ENCODE measurements at places on chromosomes 5 and 9. TPM values are rescaled to one million over a fixed set of nuclear protein-coding genes. Genes with fewer than 3 reads are reported as not detected.
A peak's percentile ranks its signal among the peaks of the same experiment; 100 is the strongest.

DNA sequence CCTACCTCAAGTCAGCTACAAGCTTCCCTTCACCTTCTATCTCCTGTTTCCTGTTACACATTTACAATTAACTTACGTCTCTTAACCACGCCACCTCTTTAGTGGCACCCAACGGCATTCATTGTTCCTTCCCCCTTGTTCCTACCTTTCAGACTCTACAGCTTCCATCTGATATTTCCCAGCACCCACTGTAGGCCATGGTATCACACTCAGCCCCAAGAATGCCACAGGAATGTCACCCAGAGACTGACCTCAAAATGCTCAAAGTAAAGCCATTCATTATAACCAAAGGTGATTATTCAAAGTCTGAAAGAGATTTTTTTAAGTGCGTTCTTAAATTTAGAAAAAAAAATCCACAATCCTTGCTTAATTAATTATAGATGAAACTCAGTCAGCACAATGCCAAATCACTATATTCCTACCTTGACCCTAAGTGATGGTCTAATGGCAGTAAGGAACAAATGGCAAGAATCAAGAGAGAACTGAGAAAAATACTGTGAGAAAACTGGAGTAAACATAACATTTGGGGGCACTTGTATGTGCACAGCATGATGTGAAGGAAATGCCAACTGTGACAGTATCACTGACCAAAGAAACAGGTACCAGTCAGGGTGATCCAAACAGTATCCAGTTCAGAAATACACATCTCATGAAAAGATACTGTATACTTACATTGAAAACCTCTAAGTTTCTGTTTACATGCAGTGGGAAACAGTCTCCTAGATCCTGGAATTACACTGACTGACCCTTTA is 52.1 kb downstream of the CTNND2 start:
- H3K36me3 ChIP-seq = no peaks in the 10 kb centered on the region
- no peaks in the 10 kb centered on the region for H3K4me1 ChIP-seq
- H3K27ac ChIP-seq = no peak overlapping the region
- no peak overlapping the region for H3K4me3 ChIP-seq
- no peak for DNase-seq

DNA sequence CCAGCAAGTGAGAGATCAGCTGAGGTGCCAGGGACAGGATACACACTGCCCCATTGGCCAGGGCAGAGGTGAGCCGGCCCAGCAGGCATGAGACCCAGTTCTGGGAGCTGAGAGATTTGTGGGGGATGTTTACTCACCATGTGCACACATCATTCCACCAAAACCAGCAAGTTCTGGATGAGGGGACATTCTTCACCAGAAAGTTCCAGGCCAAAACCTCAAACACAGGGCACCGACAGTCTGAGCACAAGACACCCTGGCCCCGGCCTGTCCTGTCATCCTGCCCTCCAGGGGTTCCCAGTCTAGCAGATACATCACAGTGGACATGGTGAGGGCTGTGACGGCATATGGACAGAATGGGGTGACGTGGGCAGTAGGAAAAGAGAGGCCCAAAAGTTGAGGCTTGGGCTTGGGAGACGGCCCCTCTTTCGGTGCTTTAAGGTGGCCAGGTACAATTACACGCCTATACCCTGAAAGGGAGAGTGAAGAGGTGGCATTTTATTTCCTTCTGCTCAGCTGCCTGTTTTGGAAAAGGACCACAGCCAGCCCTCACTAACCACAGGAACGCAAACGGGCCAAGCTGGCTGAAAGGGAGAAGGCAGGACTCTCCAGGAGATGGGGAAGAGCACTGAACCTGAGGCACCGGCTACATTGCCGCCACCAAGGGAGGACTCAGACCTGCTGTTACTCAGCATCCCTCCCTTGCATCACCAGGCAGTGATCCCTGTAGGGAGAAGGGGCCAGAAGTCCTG is 64.0 kb downstream of the SHB start:
- peaks cover 53% of the 10 kb centered on the region for H3K4me1 ChIP-seq
- no peak for DNase-seq
- no peaks in the 10 kb centered on the region for H3K27me3 ChIP-seq
- H3K4me3 ChIP-seq = no peak overlapping the region
- H3K27ac ChIP-seq = no peak overlapping the region

- H3K27me3 ChIP-seq = peaks cover 8% of the 10 kb centered on the region
- no peak overlapping the region for H3K27ac ChIP-seq
- no peak overlapping the region for H3K4me3 ChIP-seq
- H3K36me3 ChIP-seq = no peaks in the 10 kb centered on the region
- no peak for DNase-seq
- no peaks in the 10 kb centered on the region for H3K4me1 ChIP-seq
Measured at GRCh38 chr5:169435506-169436229, 134.7 kb upstream of the SLIT3 start.

GRCh38 chr9:69044240-69045219 is 9.0 kb downstream of the FXN start:
- DNase-seq = no peak
- no peaks in the 10 kb centered on the region for H3K4me1 ChIP-seq
- H3K27ac ChIP-seq = no peak overlapping the region
- H3K36me3 ChIP-seq = no peaks in the 10 kb centered on the region
- no peak overlapping the region for H3K4me3 ChIP-seq

DNA sequence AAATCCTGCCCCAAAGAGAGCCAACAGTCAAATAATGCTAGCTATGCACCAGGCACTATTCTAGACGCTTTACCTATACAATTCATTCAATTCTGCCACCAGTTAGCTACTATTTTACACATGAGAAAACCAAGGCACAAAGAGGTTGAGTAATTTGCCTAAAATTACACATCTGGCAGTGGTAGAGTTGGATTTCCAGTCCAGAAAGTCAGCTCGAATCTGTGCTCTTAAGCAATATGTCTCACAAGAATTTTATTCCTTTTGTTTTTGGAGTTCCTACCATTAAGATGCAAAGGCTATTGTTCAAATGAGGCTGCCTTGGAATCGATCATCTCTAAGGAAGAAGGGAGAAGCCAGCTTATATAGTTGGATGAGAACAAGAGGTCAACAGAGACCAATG is 256.9 kb upstream of the RASA1 start:
- H3K4me3 ChIP-seq = no peak overlapping the region
- no peaks in the 10 kb centered on the region for H3K4me1 ChIP-seq

DNA sequence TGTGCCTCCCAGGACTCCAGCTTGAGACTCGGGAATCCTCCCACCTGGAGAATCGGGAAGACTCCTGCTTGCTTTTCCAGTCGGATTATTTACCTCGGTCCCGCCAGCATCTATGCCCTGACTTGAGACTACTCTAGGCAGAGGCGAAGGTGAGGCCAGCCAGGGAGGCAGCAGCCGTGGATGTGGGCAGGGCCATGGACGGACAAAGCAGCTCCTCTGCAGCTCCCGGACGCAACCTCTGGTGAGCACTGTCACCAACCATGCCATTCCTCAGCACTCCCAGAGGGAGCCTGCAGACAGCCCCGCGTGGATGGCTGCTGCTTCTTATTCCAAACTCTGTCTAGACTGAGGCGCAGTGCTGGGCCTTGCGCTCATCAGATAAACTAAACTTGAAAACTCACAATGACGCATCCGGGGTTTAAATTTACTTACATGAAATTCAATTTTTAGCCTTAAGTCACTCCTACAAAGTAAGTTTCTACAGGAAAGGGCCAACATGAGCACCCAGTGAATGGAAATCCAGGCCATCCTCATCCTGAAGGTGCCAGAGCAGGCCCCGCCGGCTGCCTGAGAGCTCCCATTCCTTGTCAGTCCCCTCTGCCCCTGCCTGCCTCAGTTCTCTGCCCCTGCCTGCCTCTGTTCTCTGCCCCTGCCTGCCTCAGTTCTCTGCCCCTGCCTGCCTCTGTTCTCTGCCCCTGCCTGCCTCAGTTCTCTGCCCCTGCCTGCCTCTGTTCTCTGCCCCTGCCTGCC is 17.8 kb downstream of the MED10 start:
- no peaks in the 10 kb centered on the region for H3K36me3 ChIP-seq
- no peak overlapping the region for H3K4me3 ChIP-seq
- no peak overlapping the region for H3K27ac ChIP-seq
- H3K27me3 ChIP-seq = no peaks in the 10 kb centered on the region
- DNase-seq = no peak

DNA sequence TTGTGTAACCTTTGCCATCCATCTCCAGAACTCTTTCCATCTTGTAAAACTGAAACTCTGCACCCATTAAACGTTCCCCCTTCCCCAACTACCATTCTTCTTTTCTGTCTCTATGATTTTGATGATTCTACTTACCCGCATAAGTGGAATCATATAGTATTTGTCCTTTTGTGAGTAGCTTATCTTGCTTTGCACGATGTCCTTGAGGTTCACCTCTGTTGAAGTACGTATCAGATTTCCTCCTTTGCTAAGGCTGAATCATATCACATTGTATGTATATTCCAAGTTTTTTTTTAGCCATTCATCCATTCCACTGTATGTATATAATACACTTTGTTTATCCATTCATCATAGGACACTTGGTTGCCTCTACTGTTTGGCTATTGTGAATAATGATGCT is 2.9 kb upstream of the RNF130 start:
- no peak overlapping the region for H3K27ac ChIP-seq
- no peak overlapping the region for H3K4me3 ChIP-seq

- no peaks in the 10 kb centered on the region for H3K4me1 ChIP-seq
- H3K4me3 ChIP-seq = no peak overlapping the region
- no peak for DNase-seq
- H3K27ac ChIP-seq = no peak overlapping the region
Measured at GRCh38 chr5:171355302-171355724, 32.3 kb upstream of the NPM1 start.

DNA sequence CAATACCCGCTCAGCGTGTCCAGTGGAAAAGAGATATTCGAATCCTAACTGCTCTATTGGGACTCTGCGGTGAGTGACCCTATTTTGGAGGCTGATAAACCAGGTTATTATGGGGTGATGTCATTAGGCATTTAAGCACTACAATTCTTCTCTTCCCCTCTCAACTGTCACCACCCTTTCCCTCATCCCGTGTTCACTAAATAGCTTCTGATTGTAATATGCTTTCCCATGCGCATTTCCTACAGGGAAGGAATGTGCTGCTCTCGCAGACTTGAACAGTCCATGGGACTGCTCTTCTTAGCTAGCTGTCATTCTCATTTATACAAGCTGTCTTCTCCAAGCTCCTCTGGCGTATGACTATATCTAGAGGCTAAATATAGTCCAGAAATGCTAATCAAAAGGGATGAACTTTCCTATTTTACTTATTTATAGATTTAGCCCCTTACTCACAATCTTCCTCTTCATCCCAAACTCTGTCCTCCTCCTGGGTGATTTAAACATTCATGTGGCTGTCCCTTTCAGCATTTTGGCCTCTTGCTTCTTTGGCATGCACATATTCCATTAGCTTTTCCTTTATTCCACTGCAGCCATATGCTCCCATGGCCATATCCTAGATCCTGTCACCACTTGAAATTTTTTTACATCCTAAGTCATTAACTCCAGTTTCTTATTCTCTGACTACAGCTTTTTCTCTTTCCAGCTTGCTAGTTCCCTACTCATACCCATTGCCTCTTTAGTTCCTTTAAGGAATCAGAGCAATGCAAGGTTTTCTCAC is 39.6 kb upstream of the CSNK1G3 start:
- H3K27ac ChIP-seq = no peak overlapping the region
- no peaks in the 10 kb centered on the region for H3K36me3 ChIP-seq
- no peaks in the 10 kb centered on the region for H3K4me1 ChIP-seq
- no peak for DNase-seq

GRCh38 chr5:72596956-72597355 is 89.7 kb upstream of the ZNF366 start:
- H3K27me3 ChIP-seq = no peaks in the 10 kb centered on the region
- no peaks in the 10 kb centered on the region for H3K36me3 ChIP-seq
- no peak overlapping the region for H3K27ac ChIP-seq
- H3K4me3 ChIP-seq = no peak overlapping the region

DNA sequence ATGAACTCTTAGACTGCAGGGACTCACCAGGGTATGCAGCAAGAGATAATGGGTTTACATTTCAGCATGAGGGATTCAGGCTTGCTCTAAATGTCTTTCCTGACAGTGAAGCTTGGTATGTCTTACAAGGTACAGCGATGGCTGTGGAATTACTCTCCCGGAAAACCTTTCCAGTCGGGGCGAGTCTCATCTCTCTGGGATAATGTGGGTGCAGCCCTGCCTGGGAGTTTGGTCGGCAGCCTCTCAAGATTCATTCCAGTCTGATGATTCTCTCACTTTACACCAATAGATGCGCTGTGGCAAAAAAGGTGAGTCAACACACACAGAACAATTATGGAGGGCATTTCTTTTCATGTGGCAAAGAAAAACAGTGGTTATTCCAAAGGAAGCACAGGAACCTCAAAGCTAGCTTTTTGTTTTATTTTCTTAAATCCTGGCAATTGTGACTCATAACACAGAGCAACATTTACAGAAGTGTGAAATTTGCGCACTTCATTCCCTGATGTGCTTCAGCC is 190.3 kb downstream of the DCP2 start:
- H3K27ac ChIP-seq = peak overlapping the region; percentile 74
- H3K27me3 ChIP-seq = no peaks in the 10 kb centered on the region
- peak; percentile 97 for DNase-seq
- H3K4me1 ChIP-seq = peaks cover 73% of the 10 kb centered on the region
- H3K36me3 ChIP-seq = no peaks in the 10 kb centered on the region

GRCh38 chr5:12780536-12780935 is 876.3 kb upstream of the CTNND2 start:
- H3K27ac ChIP-seq = no peak overlapping the region
- no peak for DNase-seq
- H3K36me3 ChIP-seq = no peaks in the 10 kb centered on the region
- H3K4me3 ChIP-seq = no peak overlapping the region
- no peaks in the 10 kb centered on the region for H3K4me1 ChIP-seq

DNA sequence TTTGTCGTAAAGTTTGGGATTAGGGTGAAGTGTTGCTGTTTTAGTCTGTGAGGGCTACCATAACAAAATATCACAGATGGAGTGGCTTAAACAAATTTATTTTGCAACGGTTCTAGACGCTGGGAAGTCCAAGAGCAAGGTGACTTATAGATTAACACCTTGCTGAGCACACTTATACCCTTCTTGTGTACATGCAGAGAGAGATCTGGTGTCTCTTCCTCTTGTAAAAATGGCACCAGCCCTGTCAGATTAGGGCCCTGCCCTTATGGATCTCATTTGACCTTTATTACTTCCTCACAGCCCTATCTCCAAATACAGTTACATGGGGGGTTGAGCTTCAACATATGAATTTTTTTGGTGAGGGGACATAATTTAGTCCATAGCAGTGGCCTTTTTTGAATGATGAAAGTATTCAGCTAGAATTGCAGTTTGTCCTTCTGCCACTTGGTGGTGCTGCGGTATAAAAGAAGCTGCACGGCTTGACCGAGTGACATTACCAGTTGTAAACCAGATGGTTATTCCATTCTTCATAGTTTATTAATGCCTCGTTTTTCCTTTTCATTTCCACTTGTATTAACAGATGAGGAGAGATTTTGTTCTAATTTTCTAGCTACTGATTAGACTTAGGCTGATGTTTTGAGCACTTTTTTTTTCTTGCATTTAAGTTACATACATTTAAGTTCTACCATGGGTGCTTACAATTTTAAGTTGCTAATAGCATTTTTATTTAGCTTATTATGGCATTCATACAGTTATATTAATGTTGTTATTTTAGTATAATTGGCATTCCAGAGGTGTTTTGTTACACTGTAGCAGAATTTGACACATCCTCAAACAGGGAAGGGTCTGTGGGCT is 19.4 kb downstream of the DCP2 start:
- no peaks in the 10 kb centered on the region for H3K4me1 ChIP-seq
- H3K27me3 ChIP-seq = no peaks in the 10 kb centered on the region
- H3K4me3 ChIP-seq = no peak overlapping the region

The SPATA31A3 gene
- not detected for total RNA-seq

The MEIKIN gene
- total RNA-seq = not detected

The TMEM38B gene
- total RNA-seq = 24.5 TPM

The PCDHGB3 gene
- total RNA-seq = 0.10 TPM

The TMOD1 gene
- 4.4 TPM for total RNA-seq

The ANKRD20A1 gene
- 5.2 TPM for total RNA-seq

The ARRDC3 gene
- 41.5 TPM for total RNA-seq

The ARID3C gene
- 0.42 TPM for total RNA-seq

Data from HCT116 (cell line).